NAMALWA (cell line): ENCODE measurements at places on chromosomes 6 and 20.

GRCh38 chr6:166757232-166758135, 130.4 kb upstream of the RPS6KA2 start:
- DNase-seq, result peak; percentile 15

DNA sequence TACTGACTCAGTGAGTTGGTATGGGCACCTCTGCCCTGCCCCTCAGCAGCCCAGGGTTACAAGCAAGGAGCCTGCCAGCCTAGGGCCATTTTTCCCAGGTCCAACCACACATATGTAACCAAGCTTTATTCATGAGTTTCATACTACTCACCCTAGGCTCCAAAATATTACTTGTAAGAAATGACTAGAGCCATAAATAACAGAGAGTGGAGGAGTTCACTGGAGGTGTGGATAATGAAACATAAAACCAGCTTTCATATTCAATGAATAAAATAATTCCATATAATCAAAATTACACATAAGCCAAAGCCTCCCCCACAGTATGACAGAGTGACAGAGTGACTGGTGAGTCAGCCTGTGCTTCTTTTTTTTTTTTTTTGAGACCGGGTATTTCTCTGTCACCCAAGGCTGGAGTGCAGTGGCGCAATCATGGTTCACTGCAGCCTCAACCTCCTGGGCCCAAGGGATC, 229.8 kb upstream of the SASH1 start:
- no peak for DNase-seq

DNA sequence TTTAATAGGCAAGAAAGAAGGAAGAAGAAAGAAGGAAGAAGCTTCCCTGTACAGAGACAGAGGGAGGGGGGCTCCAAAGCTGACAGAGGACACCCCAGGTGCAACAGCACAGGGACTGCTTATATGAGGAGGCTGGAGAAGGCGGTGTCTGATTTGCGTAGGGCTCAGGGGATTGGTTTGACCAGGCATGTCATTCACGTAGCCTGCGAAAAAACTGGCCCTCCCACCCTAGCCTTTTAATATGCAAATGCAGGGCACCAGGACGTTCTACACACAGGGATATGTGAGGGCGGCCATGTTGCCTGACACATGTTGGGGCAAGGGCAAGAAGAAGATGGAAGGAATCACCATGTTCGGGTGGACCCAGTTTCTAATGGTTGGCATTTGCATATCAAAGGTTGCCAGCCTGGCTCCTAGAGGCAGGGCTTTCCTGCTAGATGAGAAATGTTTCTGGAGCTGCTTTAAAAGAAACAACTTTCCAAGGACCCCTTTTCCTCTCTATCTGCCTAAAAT, 305.4 kb upstream of the CDYL start:
- no peak for DNase-seq

DNA sequence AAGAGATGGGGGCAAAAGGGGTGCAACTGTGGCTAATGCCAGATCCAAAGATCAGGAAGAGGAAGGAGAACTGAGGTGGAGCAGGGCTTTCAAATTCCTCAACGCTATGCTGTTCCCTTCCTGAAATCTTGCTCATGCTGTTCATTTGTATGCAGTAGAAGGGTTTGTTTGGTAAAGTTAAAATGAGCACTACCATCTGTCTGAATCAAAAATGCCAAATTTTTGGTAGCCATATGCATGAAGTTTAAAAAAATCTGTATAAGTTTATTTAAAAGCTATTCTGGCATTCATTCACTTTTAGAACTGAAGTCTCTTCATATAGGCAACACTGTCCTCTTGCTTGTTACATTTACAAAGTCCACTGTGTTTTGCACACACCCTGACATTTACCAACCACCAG, 82.2 kb downstream of the FAM229B start:
- no peak for DNase-seq

DNA sequence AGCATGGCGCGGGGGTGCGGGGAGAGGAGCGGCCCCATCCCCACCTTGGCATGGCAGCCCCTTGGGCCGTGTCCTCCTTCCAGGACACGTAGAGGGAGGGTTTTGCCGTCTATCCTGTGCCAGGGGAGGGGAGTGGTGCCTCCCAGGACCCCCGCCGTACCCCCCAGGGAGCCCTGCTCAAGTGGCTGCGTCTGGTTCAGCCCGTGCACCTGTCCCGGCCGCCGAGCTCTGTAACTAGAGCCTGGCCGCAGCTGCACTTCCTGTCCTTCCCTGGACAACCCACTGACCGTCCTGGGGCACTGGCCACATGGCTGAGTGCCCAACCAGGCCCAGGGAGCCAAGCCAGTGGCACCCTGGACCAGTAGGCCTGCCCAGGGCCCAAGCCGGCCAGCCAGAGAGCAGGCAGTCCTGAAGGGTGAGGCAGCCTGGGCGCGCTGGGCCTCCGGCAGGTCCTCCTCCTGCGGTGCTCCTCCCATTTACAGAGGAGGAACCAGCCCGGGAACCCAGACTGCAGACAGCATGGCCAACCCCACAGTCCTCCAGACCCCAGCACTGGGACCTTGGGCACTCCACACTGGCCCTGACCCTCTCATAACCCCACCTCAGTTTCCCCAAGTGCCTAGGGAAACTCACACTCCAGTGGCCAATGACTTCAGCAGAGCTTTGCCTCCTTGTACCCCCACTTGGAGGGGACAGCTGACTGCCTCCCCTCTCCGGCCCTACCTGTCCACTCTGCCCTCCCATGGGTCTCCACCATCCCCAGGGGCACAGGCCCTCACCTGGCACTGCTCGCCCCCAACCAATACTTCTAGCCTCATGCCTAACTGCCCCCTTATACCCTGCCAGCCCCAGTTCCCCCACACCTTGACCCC, 8.7 kb downstream of the LAMA5 start:
- no peak for DNase-seq

- no peak for DNase-seq
These were observed 48.8 kb downstream of the FLRT3 start for GRCh38 chr20:14288341-14289330.

GRCh38 chr6:6775074-6775473, 186.6 kb downstream of the LY86 start:
- DNase-seq, result no peak

GRCh38 chr6:29294499-29294914, 7.0 kb upstream of the OR14J1 start:
- DNase-seq, result no peak

DNA sequence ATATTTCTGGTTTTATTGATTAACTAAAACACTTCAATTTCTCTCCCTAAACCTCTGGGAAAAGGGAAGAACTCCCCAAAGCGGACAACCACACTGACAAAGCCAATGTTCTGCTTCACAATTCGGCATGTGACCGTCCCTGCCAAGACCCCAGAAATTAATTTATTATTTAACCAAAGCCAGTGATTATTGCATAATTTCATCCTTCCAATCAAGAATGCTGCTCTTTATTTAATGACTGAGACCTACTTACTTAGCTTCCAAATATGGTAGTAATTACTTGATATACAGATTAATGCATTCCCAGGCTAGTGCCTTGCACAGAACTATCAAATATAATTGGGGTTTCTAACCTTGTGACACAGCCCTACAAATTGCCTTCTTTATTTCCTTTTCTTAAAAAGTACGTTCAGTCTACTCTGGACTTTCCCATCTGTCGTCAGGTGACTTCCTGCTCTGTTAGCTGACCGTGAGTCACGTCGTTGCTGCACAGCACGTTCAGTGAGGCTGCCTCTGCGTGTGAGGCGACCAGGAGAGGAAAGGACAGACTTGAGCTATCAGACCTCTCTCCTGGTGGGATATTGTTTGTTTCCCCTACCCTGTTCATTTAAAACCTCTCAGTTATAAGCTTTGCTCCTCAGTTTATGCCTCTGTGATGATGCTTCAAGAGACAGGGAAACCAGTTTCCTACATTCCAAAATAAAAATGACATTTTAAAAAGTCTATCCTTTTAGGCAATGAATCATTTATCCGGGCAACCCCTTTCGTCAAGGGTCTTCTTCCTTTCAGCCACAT, 55.7 kb upstream of the TNFAIP3 start:
- DNase-seq, result peak; percentile 74

DNA sequence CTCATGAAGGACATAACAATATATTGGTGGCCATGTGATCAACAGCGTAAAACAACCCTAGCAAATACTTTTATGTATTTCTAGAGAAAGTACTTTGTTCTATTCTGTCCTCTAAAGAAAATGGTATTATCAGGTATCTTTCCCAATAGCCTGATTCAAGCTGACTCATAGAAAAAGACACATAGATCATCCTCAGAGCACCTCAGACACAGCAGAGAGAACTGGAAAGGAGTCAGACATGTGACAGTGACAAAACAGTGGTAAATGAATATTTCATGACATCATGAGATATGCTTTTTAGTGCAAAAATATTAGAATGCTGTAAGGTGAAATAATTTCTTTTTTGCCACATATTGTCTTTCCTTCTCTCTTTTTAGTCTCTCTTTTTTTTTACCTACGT, 1355.0 kb upstream of the MAP3K7 start:
- no peak for DNase-seq

GRCh38 chr6:48613231-48613949, 502.4 kb upstream of the PTCHD4 start:
- no peak for DNase-seq

DNA sequence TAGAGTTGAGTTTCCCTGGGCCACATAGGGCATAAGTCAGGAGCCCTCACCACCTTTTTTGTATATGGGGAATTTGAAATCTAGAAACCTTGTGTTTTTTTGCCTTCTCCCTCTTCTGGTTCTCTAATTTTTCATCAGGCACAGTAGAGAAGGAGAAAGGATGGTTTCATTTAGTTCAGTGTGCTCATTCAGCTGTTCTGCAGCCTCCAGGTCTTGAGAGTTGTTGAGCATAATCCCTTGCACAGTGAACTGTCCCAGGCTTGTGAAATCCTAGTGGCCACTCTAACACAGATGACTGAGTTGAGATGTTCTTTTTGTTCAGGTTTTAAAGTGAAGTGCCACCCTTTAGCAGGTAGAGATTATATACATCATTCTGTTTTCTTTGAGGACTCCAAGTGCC, 183.5 kb downstream of the CDKAL1 start:
- no peak for DNase-seq

DNA sequence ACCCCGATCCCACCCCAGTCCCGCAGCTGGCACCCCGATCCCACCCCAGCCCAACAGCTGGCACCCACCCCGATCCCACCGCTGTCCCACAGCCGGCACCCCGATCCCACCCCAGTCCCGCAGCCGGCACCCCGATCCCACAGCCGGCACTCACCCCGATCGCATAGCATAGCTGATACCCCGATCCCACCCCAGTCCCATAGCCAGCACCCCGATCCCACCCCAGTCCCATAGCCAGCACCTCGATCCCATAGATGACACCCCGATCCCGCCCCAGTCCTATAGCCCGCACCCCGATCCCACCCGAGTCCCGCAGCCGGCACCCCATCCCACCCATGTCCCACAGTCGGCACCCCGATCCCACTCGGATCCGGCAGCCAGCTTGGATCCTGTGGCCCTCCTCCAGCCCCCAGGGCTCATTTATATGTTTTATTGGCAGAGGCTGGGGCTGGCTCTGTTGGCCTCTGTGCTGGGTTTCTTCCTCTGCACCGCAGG, 897 bp upstream of the GMEB2 start:
- no peak for DNase-seq

GRCh38 chr6:195861-196360, 96.4 kb upstream of the DUSP22 start:
- no peak for DNase-seq

DNA sequence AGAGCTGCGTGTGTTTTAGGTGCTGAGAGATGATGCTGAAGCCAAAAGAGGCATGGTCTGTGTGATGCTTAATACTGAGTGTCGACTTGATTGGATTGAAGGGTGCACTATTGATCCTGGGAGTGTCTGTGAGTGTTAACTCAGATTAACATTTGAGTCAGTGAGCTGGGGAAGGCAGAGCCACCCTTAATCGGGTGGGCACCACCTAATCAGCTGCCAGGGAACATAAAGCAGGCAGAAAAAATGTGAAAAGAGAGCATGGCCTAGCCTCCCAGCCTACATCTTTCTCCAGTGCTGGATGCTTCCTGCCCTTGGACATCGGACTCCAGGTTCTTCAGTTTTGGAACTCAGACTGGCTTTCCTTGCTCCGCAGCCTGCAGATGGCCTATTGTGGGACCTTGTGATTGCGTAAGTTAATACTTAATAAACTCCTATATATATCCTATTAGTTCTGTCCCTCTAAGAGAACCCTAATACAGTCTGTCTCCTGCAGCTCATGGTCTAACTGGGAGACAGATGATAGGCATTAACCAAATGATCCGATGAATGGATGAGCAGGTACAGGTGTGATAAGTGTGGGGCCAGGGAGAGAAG, 91.6 kb downstream of the TFAP2C start:
- no peak for DNase-seq

DNA sequence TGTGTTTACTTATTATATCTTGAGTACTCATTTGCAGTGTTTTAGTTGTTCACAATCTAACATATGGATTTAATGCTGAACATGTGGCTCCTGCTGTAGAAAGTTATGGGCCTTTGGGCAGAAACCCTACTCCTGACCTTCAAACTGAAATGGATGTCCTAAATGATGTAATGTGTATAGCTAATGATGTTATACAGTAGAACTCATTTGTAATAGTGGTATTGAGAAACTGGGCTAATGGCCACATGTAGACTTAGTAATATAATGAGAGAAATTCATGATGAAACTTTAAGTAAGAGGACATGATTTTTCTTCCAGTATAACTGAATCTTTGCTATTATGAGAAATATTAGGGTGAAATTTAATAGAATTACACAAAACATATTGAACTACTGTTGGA, 121.3 kb upstream of the PTPRK start:
- DNase-seq, result no peak

DNA sequence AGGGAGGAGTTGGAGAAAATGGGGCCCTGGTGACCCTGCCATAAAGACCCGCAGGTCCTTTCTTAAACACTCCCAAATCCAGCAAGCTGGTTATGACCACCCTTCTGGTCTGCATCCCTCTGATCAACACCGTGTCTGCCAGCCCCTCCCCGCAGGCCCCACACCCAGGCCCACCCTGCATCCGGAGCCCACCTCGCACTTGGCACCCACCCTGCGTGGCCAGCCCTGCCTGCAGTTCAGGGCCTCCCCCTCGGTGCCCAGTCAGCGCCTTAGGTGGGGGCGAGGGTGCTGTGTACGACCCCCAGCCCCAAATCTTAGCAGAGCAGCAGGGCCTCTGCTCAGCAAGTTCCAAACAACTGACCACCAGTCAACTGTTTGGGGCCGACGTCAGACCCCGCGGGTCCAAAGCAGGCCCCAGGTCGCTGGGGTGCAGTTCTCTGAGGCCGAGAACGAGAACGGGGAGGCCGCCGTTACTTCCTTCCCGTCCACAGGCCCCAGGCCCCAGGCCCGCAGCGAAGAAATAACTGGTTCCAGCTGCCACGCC, 1.2 kb downstream of the ACSS1 start:
- DNase-seq, result no peak

- no peak for DNase-seq
These were observed 4.4 kb downstream of the PYGB start for GRCh38 chr20:25252230-25252651.

GRCh38 chr6:22401206-22401605, 104.4 kb upstream of the PRL start:
- DNase-seq, result no peak

GRCh38 chr6:140401761-140402160, 1027.3 kb upstream of the CITED2 start:
- no peak for DNase-seq
